ENCODE measurements at places on chromosomes 5 and 9. TPM values are rescaled to one million over a fixed set of nuclear protein-coding genes. Genes with fewer than 3 reads are reported as not detected.

- DNase-seq, result no peak
These were observed 121.3 kb downstream of the UGCG start for GRCh38 chr9:112017878-112018277.

DNA sequence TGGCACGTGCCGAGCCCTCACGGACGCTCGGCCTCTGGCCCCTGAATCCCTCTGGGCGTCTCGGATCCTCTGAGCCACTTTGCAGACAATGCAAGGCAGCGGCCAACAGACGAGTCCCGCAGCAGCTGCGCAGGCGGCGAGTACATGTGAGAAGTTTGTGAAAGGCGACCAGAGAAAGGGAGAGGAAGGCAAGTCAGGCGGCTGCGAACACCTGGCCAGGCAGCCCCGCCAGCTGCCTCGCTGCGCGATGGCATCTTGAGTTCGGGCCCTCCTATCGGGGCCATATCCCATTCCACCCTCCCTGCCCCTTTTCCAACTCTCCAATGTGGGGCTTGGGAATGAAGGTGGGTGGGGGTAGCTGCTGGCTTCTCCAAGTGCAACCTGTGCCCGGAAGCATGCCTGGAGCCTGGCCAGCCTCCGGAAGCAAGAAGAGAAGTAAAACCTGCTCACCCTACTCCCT is 4.5 kb upstream of the POU4F3 start:
- peak; percentile 30 for DNase-seq

Gene PDE8B
- polyA plus RNA-seq, result 5.9 TPM

Gene HTR1A
- 0.24 TPM for polyA plus RNA-seq

Gene COL15A1
- polyA plus RNA-seq, result 1.1 TPM

Gene SLC6A19
- not detected for polyA plus RNA-seq

Gene TAF11L5
- polyA plus RNA-seq, result not detected

GRCh38 chr9:3331801-3332200 is 194.0 kb downstream of the RFX3 start:
- no peak for DNase-seq

DNA sequence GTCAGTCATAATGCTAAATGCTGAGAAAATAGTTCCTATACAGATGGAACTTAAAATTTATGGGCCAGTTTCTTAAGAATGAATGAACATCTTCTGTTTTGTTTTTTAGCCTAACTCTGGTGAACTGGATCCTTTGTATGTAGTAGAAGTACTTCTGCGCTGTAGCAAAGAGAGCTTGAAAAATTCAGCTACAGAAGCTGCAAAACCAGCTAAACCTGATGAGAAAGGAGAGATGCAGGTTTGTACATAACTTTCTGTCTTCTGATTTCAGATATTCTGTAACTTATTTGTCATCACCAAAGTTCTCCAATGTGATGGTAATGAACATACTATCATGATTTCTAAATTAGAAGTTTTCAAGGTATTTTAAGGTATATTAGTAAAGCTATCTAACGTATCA is 80.1 kb downstream of the MTREX start:
- no peak for DNase-seq

All from brain (organoid and tissue), 16 donors.